ENCODE measurements at places on chromosomes 12 and 14.
A peak's percentile ranks its signal among the peaks of the same experiment; 100 is the strongest.

- no peak for DNase-seq
These were observed 46.0 kb upstream of the FOS start for GRCh38 chr14:75232597-75232996.

DNA sequence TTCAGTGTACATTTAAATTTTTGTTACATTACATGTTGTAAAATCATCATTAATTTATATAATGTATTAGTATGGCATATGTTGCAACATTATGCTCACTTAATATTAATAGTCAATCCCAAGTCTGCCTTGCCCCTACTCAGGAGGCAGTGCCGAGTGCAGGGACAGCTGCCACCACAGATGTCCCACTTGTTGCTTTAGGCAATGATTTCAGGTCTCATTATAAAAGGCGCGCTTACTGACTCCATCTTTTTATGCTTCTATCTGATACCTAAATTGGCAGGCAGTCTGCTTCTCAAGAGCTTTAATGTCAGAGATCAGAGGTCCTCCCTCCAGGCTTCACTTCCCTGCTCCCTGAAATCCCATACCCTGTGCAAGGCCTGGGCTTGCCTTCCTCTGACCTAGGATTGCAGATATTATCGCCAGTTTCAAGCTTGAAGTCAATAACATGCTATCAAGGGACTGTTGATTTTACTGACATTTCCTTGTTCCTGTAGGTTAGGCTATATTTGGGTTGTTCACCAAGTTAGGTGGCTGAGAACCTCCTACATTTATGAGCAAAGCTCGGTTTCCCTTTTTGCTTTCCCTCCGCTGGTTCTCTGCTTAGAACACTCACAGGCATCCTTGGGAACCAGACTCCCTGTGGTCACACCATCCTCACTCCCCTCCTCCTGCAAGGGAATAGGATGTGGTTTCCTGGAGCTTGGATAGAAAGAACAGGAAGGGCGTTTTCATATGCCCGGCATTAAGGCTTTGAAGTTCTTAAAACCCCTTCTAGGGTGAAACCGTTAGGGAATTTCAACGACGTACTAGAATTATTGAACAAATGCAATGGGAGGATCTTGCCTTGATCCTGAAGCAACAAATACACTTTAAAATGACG is 208.4 kb upstream of the FKBP4 start:
- DNase-seq = no peak

DNA sequence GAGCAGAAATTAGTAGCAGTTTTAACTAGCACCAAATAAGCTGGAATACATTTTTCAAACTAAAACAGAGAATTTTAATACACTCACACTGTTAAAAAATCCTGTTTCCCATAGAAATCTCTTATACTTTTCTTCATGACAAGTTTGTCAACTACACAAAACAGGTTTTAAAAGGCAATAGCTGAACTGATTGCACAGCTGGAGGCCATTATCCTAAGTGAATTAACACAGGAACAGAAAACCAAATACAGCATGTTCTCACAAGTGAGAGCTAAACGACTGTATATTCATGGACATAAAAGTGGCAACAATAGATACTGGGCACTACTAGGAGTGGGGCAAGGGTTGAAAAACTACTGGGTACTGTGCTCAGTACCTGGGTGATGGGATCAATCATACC is 11.6 kb upstream of the HAL start:
- no peak for DNase-seq

- DNase-seq = no peak
These were observed 32.4 kb downstream of the PIGH start for GRCh38 chr14:67567654-67568053.

GRCh38 chr12:92271341-92271740 is 125.7 kb upstream of the BTG1 start:
- no peak for DNase-seq

DNA sequence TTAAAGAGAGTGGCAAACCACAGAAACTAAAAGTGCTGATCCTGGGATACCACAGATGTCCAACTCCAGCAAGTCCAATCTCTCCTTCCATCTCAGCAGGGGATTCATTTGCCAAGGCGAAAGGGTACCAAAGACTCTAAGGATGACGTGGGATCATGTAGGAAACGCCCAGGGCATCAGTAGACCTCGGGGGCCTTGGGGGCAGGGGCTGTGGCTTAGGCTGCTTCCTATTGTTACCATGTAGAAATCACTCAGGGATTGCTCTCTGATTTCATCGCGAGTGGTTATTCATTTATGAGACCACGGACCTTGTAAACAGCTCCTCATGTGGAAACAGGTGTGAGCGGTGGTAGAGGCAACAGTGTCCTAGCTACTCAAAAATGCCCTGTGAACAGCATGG is 149.3 kb upstream of the FKBP4 start:
- no peak for DNase-seq

- no peak for DNase-seq
These were observed 161.7 kb downstream of the SLC15A4 start for GRCh38 chr12:128662101-128662500.

DNA sequence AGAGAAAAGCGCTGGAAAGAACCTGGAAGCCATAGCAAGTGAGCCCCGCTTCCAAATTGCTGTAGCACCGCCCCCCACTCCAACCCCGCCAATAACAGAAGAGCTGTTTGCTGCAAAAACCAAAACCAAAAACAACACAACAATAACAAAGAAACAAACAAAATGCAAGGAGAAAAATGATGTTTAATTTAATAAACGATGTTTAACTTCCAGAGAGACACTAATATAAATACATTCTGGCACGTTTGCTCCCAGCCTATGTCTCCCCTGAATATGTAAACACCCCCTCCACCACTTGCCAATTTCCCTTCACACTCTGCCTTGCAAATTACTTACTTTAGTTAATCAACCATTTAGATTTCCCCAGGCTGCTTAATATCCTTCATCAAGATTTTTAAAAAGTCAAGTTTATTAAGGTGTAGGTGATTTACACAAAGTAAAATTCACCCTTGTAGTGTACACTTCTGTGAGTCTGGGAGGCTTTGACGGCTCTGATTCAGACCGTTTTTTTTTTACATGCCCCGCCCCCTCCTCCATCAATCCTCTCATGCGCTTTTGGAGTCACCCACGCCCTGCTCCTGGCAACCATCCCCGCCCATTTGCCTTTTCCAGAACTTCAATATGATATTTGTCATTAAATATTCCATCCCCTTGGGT is 482 bp upstream of the IFI27L2 start:
- DNase-seq = no peak

- no peak for DNase-seq
These were observed 57.7 kb downstream of the GALC start for GRCh38 chr14:87935081-87935828.

DNA sequence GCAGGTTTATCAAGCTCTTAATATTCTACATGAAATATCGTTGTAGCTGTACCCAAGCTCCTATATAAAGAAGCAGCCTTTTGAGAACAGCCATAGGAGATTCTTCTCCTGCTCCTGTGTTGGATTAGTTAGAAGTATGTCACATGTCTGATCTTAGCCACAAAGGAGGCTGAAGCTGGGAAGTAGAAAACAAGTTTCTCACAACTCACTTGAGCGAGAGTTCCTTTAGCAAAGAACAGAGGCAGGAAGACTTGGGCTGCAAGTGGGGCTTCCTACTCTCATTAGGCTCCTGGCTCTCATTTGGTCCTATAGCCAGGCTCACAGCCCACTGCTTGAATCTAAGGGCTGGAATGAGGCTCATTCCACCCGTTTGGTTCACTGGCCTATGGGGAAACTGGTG is 281.9 kb downstream of the BTG1 start:
- no peak for DNase-seq

GRCh38 chr12:105814283-105814682 is 324.5 kb downstream of the NUAK1 start:
- DNase-seq = peak; percentile 95

Data from NCI-H187 (cell line).